ENCODE measurements at places on chromosomes 2 and 18.

DNA sequence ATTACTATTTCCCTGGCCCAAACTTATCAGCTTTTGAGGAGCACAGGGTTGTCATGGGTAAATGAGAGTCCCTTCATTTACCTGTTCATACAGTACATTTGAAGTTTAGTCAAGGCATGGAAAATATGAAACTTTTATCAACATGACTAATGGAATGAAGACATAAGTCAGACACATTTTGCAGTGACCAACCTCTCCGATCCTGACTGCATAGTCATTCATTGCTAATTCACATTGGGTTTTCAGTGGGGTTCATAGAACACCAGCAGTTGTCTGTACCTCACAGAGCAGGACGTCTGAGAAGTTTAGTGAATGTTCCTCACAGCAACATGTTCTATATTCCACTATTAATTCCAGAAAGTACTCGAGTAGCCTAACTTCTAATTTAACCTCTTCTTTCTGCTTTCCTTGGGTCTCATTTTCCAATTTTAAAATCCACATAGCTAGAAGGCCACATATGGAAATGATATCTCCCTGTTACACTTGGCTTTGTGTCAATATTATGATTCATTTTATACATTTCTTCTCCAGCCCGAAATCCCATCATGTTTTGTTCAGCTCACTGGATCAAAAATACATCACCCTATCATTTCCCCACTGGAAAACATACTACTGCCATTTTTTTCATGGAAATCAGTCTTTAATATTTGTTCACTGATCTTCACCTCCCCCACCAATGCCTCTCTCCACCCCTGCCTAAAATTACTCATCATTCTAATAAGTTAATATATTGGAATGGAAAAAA is 65.9 kb downstream of the CDH20 start:
- DNase-seq: no peak

DNA sequence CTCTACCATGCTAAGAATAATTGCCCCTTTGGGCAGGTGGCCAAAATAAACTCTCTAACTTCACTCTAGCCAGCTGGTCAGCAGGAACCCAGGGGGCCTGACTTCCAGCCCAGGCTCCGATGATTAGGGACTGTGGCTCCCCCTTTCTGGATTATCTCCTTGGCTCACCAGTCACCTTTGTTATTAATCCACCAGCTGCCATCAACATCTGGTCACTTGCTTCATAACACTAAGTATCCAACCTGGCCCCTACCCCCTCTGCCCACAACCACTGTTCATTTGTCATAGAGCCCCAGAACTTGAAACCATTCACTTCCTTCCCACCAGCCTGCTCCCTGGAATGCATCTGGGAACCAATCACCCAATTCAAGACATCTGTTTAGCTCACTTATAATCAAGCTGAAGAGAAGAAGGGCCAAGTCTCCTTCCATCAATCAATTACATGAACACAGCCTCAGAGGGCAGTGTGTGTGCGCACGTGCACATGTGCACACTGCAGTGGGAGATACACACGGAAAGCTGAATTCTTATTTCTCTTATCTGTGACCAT is 215.1 kb downstream of the ALK start:
- DNase-seq: no peak

GRCh38 chr18:44579745-44580144 is 100.9 kb upstream of the SETBP1 start:
- no peak for DNase-seq

DNA sequence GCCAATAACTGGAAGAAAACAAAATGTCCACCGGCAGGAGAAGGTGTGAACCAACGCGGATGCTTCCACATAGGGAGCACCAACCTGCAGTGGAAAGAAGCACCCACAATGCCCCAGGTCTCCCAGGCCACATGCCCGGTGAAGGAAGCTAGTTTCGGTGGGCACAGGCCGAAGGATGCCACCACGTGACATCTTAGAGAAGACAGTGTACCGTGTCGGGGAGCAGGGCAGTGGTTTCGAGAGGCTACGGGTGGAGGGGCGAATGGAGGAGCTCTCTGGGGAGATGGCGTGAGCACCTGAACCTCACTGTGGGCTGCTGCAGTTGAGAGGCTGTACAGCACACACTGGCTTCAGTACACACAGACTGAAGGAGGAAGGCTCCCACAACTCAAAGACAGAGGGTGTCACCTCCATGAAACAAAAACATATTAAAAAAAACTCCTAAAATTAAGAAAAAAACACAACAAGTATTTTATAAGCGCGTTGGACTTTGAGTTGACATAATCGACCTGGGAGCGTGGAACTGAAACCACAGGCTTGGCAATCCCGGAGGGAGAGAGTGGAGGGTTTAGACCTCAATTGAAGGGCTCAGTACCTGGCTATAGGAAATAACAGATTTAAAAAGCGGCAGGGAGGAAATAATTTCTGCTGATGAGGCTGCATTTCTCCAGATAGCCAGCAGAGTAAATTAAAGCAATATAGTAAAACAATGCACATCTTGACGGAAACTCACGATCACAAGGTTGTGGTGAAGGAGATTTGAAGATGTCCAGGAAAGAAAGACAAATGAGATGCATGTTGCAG is 160.1 kb downstream of the RTP5 start:
- no peak for DNase-seq

- DNase-seq: no peak
Observed at GRCh38 chr2:172472446-172473033, 45.2 kb downstream of the ITGA6 start.

DNA sequence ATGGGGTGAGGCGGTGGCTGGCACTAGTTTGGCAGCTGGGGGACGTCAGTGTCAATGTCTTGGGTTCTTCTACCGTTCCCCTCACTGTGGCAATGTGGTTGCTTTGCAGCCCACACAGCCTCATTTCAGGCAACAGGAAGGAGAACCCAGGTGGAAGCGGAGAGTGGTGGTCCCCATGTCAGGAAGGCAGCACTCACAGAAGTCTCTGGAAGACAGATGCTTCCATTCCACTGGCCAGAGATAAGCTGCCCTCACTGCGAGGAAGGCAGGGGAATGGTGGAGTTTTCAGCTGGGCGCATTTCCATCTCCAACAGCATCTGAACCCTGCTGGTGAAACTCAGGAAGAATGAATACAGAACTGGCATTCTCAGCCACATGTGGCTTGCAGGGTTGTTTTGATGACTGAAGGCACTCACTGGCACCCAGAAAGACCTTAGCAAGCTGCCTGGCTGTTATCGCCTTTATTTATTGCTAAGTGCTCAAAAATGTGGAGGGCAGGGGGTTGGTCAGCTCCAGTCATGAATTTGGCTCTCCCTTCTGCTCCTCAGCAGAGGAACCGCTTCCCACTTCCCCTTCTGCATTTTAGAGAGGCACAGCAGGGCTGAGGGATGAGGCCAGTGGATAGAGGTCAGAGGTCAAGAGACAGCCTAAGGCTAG is 19.4 kb downstream of the KCNIP3 start:
- DNase-seq: no peak

- DNase-seq: no peak
Observed at GRCh38 chr2:232653441-232653840, 20.0 kb downstream of the EFHD1 start.

- DNase-seq: no peak
Observed at GRCh38 chr2:144654523-144654922, 134.6 kb upstream of the ZEB2 start.

- DNase-seq: no peak
Observed at GRCh38 chr2:122323927-122324326, 568.5 kb downstream of the TSN start.

DNA sequence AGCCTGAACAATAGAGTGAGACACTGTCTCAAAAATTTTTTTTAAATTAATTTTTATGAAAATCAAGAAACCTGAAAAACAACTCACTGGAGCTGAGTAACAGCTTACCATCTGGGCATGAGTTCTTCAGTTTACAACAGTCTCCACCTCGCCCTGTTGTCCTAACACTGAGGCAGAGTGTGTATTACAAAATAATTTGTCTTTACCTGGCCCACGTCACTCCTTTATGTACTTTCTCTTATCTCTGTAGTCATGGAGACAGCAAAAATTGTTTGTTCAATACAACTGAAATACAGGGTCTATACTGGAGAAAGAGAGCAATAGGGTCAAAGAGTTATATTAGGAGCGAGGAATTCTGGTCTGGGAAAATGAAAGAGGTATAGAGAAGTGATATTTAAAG is 48.1 kb downstream of the CYTIP start:
- no peak for DNase-seq

GRCh38 chr2:112782234-112782799 is 2.0 kb downstream of the IL1A start:
- DNase-seq: no peak

DNA sequence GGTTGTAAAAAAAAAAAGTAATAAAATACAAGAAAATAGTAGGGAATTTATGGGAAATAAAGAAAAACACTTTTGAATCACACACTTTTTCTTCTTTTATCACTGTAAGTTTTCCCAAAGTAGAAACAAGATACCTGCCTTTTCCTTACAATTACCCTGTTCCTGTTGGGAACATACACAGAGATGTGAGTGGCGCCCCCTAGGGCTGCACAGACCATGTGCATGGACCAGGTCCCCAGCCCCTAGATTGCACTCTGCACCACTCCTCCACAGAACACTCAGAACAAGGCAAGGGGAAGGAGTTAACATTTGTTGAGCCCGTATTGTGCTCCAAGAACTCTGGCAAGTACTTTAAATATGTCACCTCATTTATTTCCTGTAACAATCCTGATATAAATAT is 118.7 kb upstream of the NRP2 start:
- DNase-seq: no peak

- peak; percentile 69 for DNase-seq
Observed at GRCh38 chr2:30072250-30072842, 74.5 kb upstream of the YPEL5 start.

DNA sequence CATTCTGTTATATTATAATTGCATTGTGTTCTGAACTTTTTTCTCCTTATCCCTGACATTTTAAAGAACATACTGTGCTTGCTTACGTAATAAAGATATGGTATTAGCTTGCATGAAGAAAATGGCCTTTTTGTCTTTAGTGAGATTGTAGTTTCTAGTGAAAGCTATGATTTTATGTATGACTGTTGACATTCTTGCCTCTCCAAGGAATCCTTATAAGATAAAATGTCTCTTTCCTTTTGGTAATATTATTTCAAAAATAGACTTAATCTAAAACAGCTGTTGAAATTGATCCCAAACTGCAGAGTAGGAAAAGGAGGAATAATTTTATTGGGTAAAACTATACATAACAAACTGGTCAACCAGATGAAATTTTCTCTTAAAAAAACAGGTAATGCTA is 40.8 kb upstream of the CCDC102B start:
- DNase-seq: no peak

DNA sequence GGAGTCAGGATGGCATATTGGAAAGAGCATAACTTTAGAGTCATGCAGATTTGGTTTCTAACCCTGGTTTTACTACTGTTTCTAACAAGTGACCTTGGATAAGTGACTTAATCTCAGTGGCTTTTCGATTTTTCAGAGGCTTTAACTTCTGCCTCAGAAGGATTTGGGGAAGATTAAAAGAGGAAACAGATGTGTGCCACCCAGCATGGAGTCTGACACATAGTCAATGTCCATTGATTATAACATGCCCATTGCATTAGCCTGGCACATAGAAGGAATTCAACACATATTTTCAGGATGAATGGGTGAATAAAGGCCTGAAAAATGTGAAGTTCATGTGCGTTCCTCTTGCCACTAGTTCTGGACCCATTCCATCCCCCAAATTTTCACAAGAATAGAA is 438.2 kb downstream of the EPHA4 start:
- no peak for DNase-seq

GRCh38 chr2:119488245-119489214 is 35.8 kb downstream of the SCTR start:
- no peak for DNase-seq

DNA sequence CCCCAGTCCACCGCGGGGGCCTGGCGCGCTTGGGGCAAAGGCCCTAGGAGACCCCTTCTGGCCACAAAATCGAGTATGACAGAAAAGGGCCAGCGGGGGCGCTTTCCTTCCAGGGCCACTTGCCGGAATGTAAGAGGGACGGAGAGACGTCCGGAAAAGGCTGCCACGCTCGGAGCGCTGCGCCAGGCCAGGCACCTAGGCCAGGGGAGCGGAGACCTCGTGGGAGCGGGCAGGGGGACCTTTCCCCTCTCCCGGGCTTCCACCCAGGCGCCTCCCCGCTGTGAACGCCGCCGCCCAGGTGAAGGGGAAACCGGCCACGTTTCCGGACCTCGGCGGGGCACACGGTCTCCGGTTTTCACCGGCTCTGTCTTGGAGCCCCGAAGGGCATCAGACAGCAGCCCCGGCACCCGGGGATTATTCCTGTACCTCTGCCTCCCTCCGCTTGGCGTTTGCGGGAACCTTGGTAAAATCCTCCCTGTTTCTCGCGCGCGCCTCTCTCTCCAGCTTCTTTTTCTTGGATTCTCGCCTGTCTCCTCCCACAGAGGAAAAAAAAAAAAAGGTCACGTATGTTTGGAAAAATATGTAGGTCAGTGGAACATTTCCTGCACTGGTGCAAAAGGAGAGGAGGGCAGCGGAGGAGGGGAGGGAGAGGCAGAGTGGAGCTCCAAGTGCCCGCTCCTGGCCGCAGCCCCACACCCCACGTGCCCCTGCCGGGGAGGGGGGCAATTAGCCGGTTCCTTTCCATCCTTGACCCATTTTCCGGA is 1.2 kb upstream of the NPAS2 start:
- DNase-seq: peak; percentile 45

- DNase-seq: no peak
Observed at GRCh38 chr2:191385416-191386160, 140.4 kb downstream of the MYO1B start.

- DNase-seq: no peak
Observed at GRCh38 chr2:197264332-197264731, 46.2 kb downstream of the ANKRD44 start.

GRCh38 chr2:127011231-127011661 is 95.7 kb downstream of the BIN1 start:
- no peak for DNase-seq

GRCh38 chr2:74984947-74985637 is 26.6 kb downstream of the POLE4 start:
- no peak for DNase-seq

- no peak for DNase-seq
Observed at GRCh38 chr2:16625201-16625729, 40.4 kb downstream of the CYRIA start.

- DNase-seq: no peak
Observed at GRCh38 chr2:191150600-191151330, at the start of gene STAT4. Gene STAT4 (minus strand): TSS chr2:191150994. CDS start chr2:191148203, 2,791 bp downstream.

GRCh38 chr18:42048158-42048557 is 93.1 kb downstream of the PIK3C3 start:
- no peak for DNase-seq

DNA sequence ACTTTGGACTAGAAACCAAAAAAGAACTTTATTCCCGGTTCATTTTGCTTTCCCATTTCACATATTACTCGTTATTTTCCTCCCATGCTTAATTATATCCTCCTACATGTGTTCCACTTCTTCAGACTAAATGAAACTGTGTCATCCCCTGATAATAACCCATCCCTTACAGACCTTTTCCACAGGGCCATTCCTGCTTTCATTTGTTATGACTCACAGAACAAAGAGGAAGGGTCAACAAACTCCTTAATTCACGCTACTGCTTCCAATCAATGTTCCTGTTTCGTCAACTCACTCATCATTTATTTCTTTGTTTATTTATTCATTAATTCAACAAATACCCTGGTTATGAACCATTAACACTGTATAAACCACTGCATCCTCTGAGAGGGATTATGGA is 104.5 kb downstream of the ZEB2 start:
- DNase-seq: no peak

GRCh38 chr2:232779934-232780333 is 3.6 kb upstream of the KCNJ13 start:
- DNase-seq: no peak
